Naive B cell (primary cell): ENCODE measurements at places on chromosomes 3 and 15.

GRCh38 chr15:89728254-89728653 is 22.8 kb downstream of the MESP1 start:
- DNase-seq = no peak

- no peak for DNase-seq
Measured at GRCh38 chr3:110526777-110527727, 544.6 kb upstream of the NECTIN3 start.

- DNase-seq = no peak
Measured at GRCh38 chr15:71133747-71134472, 18.6 kb downstream of the THSD4 start.

- no peak for DNase-seq
Measured at GRCh38 chr3:33144433-33144832, 30.6 kb downstream of the CRTAP start.

DNA sequence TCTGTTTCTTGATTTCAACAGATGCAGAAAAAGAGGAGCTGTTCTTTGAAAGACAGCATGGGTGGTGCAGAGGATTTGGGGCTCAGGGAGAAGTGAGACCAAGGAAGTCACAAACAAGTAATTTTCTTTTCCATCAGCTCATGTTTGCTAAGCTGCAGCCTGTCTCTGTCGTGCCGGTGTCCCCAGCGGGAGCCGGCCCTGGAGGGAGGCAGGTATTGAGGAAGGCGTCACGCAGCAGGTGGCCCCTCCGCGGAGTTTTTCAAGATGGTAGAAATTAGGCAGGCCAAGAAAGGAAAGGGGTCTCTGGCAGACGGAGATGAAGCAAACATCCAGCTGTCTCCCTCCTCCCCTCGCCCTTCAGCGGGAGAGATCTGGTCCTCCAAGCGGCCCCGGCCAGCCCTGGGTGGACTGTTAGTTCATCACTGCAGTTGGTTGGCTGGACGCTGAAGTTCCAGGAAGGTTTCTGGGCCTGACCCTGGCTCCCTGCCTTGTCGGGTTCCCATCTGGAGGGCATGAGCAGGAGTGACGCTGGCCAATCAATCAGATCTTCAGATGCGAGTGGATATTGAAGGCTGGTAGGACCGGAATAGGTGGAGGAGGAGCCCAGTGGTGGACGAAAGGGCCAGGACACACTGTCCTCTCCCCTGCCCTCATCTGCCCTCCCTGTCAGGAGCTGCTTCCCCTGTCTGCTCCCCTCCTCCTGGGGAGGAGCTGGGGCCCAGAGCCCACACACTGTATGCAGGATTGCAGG is 27.7 kb upstream of the MUC4 start:
- no peak for DNase-seq

- no peak for DNase-seq
Measured at GRCh38 chr3:64575211-64575844, 112.5 kb downstream of the ADAMTS9 start.

GRCh38 chr3:172467170-172467824 is 19.0 kb upstream of the GHSR start:
- no peak for DNase-seq

- no peak for DNase-seq
Measured at GRCh38 chr3:61955483-61955882, 394.1 kb downstream of the PTPRG start.

DNA sequence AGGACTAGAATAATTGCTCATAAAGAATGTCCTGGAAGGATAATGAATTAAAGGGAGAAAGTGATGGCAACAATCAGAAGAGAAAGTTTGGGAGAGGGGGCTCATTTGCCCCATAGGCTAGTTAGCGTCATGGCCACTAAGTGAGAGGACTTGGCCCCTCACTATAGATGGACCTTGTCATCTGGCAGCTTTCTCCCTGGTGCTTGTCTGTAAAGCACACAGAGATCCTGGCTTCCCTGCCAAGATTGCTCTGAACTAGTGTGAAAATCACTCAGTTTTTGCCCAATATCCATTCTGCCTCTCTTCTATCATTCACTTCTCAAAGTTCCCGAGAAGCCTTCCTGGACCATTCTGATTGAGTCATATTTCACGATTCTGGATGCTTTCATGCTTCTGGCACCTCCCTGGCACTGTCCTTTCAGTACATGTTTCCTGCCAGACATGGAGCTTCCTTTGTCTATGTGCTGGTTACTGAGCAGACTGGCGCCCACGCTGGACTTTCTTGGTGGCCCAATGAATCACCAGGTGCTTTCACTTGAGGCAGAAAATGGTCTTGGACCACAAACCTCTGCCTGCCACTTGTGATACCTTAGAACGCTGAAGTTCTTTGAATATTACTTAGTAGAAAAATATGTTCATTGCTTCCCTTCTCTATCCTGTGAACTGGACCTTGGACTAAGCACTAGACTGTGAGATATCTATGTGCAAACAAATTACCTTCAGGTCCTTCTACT is 709.6 kb upstream of the CFAP20DC start:
- no peak for DNase-seq

GRCh38 chr3:9783954-9784353 is 8.3 kb downstream of the TADA3 start:
- no peak for DNase-seq

- peak; percentile 69 for DNase-seq
Measured at GRCh38 chr15:31262901-31263671, 63.5 kb upstream of the KLF13 start.

DNA sequence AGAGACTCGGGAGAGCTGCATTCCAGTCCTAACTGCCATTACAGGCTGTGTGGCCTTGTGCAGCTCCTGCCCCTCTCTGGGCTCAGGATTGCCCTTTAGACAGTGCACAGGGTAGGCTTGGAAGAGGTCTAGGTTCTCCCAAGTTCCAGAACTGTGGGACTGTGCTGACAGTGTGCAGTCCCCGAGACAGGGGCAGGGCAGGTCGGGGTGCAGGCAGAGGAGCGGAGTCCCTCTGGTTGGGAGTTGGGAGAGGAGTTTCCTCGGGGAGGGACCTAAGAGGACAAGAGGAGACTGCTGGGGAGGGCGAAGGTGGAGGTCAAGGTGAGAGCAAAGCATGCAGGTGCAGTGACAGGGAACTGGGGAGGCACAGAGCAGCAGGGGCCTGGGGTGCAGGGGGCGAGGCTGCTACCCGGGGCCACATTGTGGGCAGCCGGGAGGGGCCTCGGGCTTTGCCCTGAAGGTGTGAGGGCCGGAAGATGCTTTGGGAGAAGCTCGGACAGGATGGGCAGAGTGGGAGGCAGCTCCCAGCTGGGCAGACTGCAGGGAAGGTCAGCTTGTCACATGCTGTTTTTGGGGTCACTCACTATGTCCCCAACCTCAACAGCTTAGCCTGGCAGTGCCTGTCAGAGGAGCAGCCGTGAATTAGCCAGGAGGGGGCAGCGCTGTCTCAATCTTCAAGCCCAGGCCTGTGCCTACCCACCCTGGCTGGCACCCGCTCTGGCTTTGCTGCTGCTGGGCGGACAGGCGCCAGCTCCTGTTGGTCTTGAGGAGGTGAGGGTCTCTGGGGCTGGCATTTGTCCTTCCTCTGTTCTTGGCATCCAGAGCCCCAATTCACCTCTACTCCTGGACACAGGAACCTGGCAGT is 15.4 kb upstream of the CSPG4 start:
- DNase-seq = peak; percentile 60

DNA sequence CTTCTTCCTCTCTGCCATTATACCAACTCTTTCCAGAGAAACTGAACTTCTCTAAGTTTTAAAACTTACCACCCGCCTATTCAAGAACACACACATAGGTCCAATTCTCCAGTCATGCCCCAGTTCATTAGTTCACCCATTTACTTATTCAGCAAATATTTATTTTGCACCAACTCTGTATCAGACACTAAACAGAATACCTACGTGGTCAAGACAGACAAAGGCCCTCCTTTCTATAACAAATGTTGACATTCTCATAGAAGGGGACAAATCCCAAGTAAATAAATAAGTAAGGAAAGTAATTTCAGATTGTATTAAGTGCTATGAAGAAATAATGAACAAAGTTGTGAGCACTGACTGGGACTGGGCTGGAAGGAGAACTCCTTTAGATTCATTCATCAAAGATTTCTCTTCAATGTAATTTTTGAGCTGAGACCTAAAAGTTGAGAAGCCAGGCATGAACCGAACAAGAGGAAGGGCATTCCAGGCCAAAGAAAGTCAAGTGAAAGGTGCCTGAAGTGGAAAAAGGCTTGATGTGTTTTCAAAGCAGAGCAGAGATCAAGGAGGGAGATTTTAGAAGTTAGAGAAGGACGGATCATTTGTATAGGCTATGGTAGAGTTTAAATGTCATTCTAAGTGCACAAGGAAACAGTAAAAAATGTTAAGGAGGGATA is 120.4 kb downstream of the P3H2 start:
- no peak for DNase-seq

GRCh38 chr3:129549006-129549800 is 6.2 kb downstream of the H1-8 start:
- DNase-seq = no peak

- no peak for DNase-seq
Measured at GRCh38 chr15:101596633-101597032, 55.5 kb downstream of the TM2D3 start.

DNA sequence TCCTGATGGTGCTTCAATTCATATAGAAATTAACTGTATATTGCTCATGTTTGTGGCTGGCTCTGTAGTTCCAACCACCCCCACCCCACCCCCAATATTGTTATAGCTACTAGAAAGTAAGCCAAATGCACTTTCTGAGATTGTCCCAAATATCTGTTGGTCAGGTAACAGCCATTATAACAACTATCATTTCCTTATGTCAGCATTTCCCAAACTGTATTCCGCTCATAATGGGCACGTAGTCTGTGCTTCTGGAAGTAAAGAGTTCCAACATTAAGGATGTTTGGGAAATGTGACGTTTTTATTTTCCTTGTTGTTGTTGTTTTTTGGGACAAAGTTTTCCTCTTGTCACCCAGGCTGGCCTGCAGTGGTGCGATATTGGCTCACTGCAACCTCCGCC is 12.2 kb upstream of the TBL1XR1 start:
- no peak for DNase-seq

DNA sequence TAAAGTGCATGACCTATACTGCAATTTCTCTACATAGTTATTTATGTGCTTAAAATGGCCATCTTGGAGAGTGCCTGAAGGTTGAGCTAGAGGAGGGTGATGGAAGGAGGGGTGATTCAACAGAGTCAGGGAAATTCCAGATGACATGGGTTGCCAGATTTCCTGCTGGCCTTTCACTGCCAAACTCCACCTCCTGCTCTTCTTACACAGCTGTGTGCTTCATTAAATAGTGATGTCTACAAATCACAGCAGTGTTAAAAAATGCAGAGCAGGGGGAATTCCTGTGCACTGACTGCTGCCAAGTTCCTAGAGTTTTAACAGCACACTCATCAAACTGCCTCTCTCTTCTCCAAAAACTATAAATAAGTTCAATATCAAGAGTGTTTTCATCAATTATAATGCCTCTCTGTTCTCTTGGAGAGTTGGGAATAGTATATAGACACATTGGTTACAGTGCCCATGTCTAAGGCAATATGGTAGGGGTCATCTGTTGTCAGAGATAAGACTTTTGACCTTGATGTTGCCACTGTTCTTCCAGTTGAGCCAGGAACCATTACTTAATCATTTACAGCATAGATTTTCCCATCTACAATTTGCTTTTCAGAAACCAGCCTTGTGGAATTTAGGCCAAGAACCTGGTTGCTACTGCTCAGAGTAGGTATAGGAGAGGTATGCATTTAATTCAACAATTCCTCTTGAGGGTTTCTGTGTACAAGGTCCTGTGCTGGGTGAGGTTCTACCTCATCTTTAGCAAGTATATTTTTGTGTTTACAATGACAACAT is 79.6 kb downstream of the TP63 start:
- DNase-seq = no peak

DNA sequence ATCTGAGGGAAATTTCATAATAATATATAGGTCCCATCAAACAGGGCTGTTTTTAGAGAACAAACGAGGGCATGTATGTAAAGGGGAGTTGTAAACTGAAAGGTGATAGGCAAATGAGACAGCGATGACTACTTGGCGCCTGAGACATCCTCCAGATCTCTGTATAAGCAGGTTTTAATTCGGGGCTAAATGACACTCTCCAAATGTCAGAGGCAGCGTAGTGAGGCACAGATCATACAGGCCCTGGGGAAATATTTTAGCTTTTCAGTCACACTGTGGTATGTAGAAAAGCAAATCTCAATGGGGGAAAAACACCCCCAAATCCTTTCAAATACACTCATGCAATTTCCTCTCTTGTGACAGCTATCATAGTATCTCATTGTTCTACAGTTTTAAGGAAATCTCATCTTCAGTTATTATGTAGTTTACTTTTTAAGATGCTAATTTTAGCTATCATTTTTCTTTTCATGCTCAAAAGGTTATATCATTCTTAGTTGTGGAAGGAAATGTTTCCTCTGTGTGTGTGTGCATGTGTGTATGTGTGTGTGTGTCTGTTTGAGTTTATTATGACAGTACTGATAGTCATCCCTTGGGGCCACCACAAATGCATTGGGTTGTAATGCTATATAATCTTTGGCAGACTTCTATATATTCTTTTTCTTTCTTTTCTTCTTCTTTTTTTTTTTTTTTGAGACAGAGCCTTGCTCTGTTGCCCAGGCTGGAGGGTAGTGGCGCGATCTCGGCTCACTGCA is 1.1 kb downstream of the TPRG1 start:
- DNase-seq = no peak

DNA sequence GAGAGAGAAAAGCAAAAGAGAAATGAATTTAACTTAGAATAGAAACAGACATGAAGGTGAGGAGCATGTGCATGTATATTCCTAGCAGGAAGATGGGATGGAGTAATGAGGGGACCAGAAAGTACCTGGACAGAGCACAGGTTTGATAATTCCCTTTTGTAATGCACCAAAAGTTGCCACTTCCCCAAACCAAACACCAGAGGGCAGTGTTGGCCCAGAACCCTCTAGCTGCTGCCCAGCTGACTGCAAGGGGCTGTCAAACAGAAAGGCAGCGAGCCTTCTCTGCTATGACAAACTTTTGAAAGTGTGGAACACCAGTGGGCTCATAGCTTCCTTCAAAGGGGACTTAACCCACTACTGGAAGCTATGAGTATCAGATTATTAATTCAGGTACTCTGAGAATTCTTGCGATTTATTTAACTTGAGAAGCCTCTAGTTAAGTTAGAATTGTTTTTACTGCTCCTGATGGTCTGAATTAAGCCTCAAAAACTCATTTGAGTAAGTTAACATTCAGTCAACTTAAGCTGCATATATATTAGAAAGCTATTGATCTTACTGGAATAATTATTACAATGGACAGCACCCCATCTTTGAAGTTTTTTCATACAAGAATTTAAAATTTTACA is 234.9 kb downstream of the NEK10 start:
- peak; percentile 36 for DNase-seq

- no peak for DNase-seq
Measured at GRCh38 chr3:15633766-15634598, 32.4 kb downstream of the BTD start.

GRCh38 chr3:168213920-168214319 is 118.2 kb upstream of the GOLIM4 start:
- DNase-seq = no peak

- no peak for DNase-seq
Measured at GRCh38 chr3:119794401-119794800, 12.5 kb downstream of the NR1I2 start.

- DNase-seq = peak; percentile 89
Measured at GRCh38 chr15:70319466-70319865, 221.7 kb upstream of the TLE3 start.
